ENCODE measurements at places on chromosomes 16 and 17.

- peaks cover 13% of the 10 kb centered on the region for H3K27me3 ChIP-seq
- H3K36me3 ChIP-seq: no peaks in the 10 kb centered on the region
- peak; percentile 96 for DNase-seq
- peak overlapping the region; percentile 78 for H3K4me3 ChIP-seq
Measured at GRCh38 chr17:83109793-83110645, 30.6 kb downstream of the METRNL start.

- no peak overlapping the region for H3K27ac ChIP-seq
- H3K27me3 ChIP-seq: peaks cover 14% of the 10 kb centered on the region
- no peak overlapping the region for H3K4me3 ChIP-seq
- DNase-seq: no peak
Measured at GRCh38 chr17:77831474-77832179, 126.9 kb upstream of the TNRC6C start.

- H3K27me3 ChIP-seq: no peaks in the 10 kb centered on the region
- no peak overlapping the region for H3K4me3 ChIP-seq
- H3K4me1 ChIP-seq: no peaks in the 10 kb centered on the region
- no peaks in the 10 kb centered on the region for H3K36me3 ChIP-seq
Measured at GRCh38 chr16:64754279-64754678, 367.6 kb downstream of the CDH11 start.

GRCh38 chr16:51723036-51723724 is 572.1 kb upstream of the SALL1 start:
- no peak for DNase-seq
- H3K4me1 ChIP-seq: no peaks in the 10 kb centered on the region
- H3K27ac ChIP-seq: no peak overlapping the region
- no peak overlapping the region for H3K4me3 ChIP-seq
- no peaks in the 10 kb centered on the region for H3K27me3 ChIP-seq

- H3K27ac ChIP-seq: no peak overlapping the region
- no peaks in the 10 kb centered on the region for H3K4me1 ChIP-seq
- H3K36me3 ChIP-seq: peaks cover 3% of the 10 kb centered on the region
- peaks cover 65% of the 10 kb centered on the region for H3K27me3 ChIP-seq
- no peak for DNase-seq
Measured at GRCh38 chr17:83151056-83151441, 71.6 kb downstream of the METRNL start.

GRCh38 chr17:31627960-31628359 is 231.1 kb downstream of the COPRS start:
- H3K4me1 ChIP-seq: peaks cover 35% of the 10 kb centered on the region
- H3K36me3 ChIP-seq: no peaks in the 10 kb centered on the region
- H3K27me3 ChIP-seq: no peaks in the 10 kb centered on the region
- no peak overlapping the region for H3K27ac ChIP-seq
- DNase-seq: no peak

DNA sequence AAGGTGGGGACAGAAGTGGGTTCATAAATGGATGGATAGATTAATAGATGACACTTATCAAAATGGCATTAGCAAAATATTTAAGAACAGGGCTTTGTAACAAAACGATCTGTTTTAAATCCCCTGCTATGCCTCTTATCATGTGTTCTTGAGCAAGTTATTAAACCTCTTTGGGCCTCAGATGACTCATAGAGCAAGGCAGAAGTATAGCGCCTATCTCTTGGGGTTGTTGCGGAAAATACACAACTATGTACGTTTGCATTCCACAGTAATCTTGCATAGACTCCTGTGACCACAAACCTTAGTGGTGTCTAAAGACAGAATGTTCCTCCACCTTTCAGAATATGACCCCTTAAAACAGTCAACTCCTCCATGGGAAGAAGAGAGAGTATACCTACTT is 116.8 kb downstream of the CDYL2 start:
- H3K27me3 ChIP-seq: no peaks in the 10 kb centered on the region
- no peaks in the 10 kb centered on the region for H3K36me3 ChIP-seq
- no peak overlapping the region for H3K27ac ChIP-seq
- H3K4me1 ChIP-seq: no peaks in the 10 kb centered on the region
- no peak overlapping the region for H3K4me3 ChIP-seq
- DNase-seq: no peak

GRCh38 chr17:55281649-55282378 is 17.1 kb downstream of the HLF start:
- H3K27me3 ChIP-seq: no peaks in the 10 kb centered on the region
- no peaks in the 10 kb centered on the region for H3K36me3 ChIP-seq
- H3K4me3 ChIP-seq: no peak overlapping the region
- no peak overlapping the region for H3K27ac ChIP-seq
- H3K4me1 ChIP-seq: peaks cover 29% of the 10 kb centered on the region
- DNase-seq: no peak
